ENCODE measurements at places on chromosomes 1 and 21.

DNA sequence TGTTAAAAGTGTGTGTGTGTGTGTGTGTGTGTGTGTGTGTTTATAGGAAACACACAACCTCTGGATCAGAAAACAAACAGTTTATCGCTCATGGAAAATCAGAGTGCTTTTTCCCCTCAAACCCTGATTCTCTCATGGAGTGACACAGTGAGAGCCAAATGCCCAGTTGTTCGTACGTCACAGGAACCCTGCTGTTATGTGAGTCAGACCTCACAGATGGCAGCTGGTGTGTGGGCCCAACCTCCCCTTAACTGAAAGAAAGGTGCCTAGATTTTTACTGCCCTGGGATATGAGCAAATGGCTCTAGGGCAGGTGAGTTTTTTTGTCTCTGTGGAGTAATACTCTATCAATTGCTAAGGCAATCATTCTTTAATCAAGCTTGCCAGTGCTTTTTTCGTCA, 1788.1 kb downstream of the BRINP3 start:
- no peak for DNase-seq

- no peak for DNase-seq
These were observed 156.8 kb downstream of the ZBTB18 start for GRCh38 chr1:244207935-244208244.

GRCh38 chr1:156262461-156263287, 14.8 kb upstream of the PAQR6 start:
- no peak for DNase-seq

DNA sequence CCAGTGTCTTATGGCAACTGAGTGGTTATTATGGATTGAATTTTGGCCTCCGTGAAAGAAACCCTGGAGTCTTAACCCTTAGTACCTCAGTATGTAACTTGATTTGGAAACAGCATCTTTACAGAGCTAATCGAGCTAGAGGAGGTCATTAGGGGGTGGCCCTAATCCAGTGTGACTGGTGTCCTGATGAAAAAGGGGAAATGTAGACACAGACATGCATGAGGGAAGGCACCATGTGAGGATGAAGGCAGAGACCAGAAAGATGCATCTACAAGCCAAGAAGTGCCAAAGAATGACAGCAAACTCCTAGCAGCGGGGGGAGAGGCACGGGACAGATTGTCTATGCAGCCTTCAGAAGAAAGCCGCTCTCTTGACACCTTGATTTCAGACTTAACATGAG, 14.7 kb downstream of the DOP1B start:
- DNase-seq = no peak

- peak; percentile 10 for DNase-seq
These were observed at the start of gene FAM131C for GRCh38 chr1:16073490-16074119. Gene FAM131C (minus strand): TSS chr1:16073651. CDS start chr1:16073442, 209 bp downstream.

DNA sequence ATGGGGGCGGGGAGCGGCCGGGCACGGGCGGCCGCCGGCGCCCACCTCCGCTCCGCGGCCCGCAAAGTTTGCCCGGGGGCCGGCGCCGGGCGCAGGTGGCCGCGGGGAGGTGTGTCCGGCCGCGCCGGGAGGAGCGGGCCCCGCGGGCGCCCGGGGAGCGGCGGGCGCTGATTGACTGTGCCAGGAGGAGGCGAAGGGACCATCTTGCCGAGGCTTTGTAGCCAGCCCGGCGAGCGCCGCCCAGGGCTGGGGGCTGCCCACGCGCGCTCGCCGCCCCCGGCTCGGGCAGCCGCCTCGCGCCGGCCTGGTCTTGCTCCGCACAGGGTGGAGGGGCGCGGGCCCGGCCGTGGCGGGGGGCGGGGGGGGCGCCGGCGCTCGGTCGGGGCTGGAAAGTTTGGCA, 432 bp downstream of the EPHB2 start:
- DNase-seq = no peak

GRCh38 chr1:248155927-248156326, 11.0 kb downstream of the OR2M5 start:
- DNase-seq = no peak

DNA sequence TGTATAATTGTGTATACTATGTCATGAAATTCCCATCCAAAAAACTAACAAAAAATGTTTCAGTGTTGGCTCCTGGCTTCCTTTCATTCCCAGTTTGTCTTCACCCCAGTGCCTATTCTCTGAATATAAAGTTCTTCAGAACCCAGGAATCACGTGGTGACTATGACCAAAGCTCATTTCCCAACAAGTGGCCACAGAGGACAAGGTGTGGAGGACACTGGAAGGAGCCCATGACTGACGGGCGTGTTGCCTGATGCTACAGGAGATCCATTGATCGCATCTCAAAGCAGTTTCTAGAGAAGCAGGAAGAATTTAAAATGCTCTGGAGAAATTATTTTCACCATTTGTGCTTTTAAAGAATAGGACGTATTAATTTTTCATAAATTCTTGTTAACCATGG, 7.4 kb upstream of the GREM2 start:
- DNase-seq = no peak

DNA sequence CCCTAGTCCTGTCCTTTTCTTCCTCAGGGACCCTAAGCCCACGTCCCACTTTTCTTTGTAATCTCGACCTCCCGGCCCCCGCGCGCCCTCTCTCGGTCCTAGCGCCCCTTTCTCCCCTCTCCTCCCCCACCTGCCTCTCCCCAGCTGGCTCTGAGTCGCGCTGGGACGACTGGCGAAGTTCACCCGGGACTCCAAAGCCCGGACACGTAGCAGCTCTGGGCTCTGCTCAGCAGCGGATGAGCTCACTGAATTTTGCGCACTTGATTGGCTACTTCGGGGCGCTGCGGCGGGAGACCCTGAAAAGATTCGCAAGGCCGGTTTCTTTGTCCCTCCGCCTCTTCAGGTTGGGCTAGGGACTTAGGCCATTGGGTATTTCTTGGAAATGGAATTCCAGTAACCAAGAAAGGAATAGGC, 16.3 kb upstream of the ACKR1 start:
- DNase-seq = no peak

GRCh38 chr1:171654942-171655745, 2.7 kb upstream of the MYOC start:
- DNase-seq = peak; percentile 51

DNA sequence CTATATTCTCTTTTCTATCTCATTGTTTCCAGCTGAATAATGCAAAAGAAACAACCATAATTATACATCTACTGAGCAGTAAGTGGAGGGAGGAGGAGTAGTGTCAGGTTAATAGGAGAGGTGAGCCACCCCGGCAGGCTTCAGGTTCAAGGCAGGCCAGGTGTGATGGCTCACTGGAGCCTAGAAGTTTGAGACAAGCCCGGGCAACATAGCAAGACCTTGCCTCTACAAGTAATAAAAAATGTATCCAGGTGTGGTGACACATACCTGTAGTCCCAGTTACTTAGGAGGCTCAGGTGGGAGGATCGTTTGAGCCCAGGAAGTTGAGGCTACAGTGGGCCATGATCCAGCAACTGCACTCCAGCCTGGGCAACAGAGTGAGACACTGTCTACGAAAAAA, 1.9 kb upstream of the DIP2A start:
- DNase-seq = no peak

- no peak for DNase-seq
These were observed 372.3 kb downstream of the USP25 start for GRCh38 chr21:16102113-16102512.

GRCh38 chr1:30726773-30727684, 3.6 kb upstream of the MATN1 start:
- DNase-seq = no peak

DNA sequence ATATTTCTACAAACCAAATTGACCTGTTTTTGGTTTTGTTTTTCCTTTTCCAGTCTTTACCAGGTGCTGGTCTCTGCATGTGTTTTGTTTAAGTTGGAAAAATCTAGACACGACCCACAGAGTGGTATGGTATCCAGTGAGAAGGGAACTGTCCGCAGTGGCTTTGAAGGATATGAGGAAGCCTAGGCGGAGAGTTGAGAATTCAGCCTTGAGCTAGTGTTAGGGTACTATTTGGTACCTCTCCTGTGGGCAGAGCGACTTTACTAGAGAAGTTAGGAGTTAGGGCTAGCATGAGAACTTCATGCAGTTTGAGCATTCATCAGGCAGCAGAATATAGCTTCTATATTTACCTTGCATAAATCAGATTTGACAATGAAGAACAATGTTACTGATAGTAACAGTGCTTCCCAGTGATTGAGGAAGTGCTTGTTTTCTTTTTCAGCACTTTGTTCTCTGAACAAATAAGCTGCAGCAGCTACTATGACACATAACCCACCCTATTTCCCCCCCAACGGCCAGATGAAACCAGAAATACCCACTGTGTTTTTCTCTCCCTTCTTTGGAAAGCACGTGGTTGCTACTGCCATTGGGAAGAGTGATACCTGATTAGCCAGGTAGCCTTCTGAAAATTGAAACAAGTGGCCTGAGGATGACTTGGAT, 19.0 kb downstream of the MRPS6 start:
- no peak for DNase-seq

DNA sequence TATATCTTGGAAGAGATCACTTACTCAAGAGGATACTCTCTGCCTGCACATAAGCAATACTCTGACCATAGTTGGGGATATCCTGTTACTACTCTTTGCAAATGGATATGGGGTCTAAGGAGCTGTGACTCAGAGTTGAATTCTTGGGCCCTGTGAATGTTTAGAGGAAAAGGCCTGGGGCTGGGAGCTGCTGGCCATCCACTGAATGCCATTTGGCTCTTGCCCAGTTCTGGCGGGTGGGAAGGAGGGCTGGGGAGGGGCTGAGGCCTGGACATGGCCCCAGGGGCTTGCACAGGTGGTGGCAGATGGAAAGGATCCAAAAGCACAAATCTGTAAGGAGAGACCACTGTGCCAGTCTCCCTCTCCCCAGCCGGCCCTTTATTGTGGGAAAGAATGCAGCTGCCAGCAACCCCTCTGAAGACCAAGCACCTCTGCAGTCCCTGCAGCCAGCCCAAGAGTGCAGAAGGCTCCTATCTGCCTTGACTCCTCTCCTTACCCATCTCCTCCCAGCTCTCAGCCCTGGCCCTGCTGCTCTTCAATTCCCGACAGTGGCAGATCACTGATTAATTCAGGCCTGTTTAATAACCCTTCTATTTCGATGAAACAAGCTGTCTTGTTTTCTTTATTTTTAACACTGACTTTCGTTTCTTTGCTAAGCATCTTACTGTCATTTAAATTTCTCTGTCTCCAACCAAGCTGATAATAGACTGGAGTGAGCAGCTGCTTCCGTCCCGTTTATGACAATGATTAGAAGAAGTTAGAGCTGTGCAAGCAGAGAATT, 12.1 kb downstream of the PLXNA2 start:
- DNase-seq = no peak

DNA sequence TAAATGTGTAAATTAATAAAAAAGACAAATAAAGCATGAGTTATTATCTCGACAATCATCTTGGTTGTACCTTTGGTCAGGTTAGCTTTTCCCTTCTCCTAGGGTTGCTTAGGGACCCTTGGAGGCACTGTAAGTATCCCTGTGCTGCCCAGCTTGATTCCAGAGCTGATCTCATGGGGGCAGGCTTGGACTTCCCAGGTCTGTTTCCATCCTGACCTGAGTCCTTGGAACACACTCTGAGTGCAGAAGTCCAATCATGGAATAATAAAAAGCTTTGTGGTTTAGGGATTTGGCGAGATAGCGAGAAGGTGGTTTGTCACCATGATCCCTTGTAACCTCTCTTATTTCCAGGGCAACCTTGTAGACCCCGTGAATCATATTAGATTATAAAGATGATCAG, 18.7 kb upstream of the PAPPA2 start:
- DNase-seq = no peak

DNA sequence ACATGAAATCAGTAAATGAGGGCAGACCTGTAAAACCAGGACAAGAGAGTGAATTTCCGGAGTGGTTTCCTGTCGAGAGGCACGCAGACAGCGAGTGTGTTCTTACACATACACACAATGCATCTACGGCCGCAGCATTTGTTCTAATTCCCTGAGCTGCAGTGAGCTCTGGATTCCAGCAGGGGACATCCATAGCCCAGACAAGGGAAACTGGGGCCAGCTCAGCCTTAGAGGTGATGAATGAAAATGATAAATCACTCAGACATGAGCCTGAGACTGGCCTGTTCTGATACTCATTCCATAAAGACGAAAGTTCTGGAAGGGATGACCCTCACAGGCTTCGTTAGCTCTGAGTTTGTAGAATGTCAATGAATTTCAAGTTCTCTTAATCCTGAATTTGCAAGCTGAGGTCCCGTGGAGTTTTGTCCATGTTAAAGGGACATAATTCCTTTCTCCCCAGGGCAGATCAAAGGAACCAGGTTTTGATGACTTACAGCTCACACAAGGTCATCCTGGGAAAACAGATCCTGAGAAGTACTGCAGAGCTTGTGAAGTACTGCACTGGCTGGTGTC, 207.9 kb upstream of the C1orf87 start:
- DNase-seq = peak; percentile 6

- no peak for DNase-seq
These were observed 10.5 kb downstream of the TENT5C start for GRCh38 chr1:117616356-117616755.

GRCh38 chr1:207903767-207904166, 7.2 kb downstream of the CD34 start:
- no peak for DNase-seq

DNA sequence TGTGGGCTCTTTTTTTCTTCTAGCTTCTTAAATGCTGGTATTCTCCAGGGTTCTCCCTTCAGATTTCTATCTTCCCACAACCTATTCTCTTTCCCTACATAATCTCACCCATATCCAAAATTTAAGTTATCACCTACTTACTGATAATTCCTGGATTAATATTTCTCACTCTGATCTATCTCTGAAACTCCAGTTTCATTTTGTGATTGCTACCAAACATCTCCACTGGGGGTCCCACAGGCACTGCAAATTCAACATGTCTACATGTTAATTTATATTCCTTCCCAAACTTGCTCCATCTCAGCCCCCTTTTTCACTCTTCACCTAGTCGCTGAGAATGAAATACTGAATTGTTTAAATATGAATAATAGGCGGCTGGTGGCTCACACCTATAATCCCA, 9.9 kb upstream of the C1orf141 start:
- no peak for DNase-seq

DNA sequence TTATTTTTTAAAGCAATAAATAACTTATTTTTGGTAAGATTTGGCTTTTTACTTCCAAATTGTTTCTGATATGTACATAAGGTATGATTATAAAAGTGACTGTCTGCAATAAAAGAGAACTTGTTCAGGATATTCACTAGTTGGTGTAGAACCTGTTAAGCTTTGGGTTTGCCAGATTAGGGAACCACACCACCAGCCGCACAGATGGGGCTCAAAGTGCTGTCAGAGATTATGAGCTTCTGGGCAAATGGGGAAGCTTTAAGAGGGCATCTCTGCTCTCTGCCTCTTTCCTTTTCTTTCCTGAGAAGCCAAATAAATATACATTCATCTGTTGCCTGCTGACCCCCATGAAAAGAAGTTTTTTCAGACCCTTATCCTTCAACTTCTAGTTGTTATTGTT, 25.4 kb downstream of the IVNS1ABP start:
- no peak for DNase-seq
